H4 (cell line): ENCODE measurements at places on chromosomes 2 and 18. TPM values are rescaled to one million over a fixed set of nuclear protein-coding genes. Genes with fewer than 3 reads are reported as not detected.

GRCh38 chr2:129910446-129911362 is 68.8 kb upstream of the RAB6C start:
- DNase-seq = no peak

Gene EVX2
- total RNA-seq = not detected in 2 replicates

- no peak for DNase-seq
Measured at GRCh38 chr2:67216103-67216502, 181.0 kb upstream of the ETAA1 start.

DNA sequence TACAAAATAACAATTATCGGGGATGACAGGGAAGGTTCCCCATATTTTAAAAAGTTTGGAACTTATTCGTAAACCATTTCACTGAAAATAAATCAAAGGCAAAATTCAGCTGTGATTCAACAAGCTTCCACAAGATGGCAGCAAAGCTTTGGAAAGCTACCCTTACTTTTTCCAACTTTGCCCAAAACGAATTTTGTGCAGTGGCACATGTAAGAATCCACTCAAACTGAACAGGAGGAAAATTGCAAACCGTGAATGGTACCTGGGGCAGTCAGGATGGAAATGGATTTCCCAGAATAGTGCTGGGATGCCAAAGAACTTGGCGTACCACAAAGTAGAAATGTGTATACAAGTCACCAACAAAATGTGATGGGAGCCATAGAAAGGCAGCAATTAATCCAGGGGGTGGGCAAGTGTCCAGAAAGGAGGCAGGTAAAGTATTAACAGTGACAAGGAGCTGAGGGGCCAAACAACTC is 10.7 kb downstream of the RPL31 start:
- DNase-seq = no peak

GRCh38 chr2:118493213-118493612 is 354.2 kb downstream of the EN1 start:
- no peak for DNase-seq

GRCh38 chr2:54866868-54867267 is 143.4 kb downstream of the EML6 start:
- no peak for DNase-seq

- peak; percentile 64 for DNase-seq
Measured at GRCh38 chr2:113886479-113887008, 3.3 kb upstream of the ACTR3 start.

- no peak for DNase-seq
Measured at GRCh38 chr2:203437511-203437910, 97.6 kb downstream of the RAPH1 start.
